ENCODE measurements at places on chromosomes 11 and 22.

GRCh38 chr11:120230433-120231071 is 9.4 kb upstream of the POU2F3 start:
- DNase-seq: no peak

- DNase-seq: no peak
Observed at GRCh38 chr11:75840522-75840921, 25.5 kb downstream of the UVRAG start.

GRCh38 chr11:133832096-133832990 is 13.0 kb downstream of the SPATA19 start:
- no peak for DNase-seq

- DNase-seq: no peak
Observed at GRCh38 chr11:59766542-59767224, 11.5 kb downstream of the STX3 start.

DNA sequence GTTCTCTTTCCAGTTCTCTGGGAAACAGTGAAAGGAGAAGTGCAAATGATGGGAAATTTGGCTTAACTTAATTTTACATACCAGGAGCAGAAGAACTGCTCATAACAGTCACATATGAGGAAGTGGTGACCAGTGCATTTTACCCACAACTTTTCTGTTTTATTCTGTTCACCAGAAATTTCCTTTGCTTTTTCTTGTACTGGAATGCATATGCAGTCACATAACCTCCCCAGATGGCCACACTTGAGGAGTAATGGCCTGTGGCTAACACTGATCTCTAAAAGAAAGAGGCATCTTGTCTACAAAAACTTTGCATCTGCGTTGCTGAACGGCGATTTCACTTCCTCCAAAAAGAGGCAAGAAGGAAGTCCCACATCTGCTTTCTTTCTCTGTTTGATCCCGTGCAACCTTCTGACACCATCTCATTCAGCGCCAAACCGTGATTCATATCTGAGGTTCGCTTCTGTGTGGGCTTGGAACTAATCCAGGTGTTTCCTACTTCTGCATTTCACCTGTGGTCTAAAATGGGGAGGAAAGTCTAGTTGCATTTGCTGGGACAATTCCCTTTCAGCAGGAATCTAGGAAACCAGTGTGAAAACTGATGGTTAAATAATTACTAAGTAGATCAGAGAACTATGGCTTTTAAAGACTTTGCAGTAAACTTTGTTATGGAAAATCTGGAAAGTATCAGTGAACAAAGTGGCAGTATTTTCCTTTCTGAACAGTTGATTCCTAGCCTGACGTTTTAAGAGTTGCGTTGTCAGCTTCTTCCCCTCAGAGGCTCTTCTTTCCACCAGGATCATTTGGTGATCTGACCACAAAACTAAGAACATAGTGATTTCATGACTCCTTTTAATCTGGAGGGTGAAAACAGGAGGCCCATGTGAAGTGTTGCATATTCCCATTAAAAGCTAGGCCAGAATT is 4.2 kb upstream of the MPEG1 start:
- no peak for DNase-seq

DNA sequence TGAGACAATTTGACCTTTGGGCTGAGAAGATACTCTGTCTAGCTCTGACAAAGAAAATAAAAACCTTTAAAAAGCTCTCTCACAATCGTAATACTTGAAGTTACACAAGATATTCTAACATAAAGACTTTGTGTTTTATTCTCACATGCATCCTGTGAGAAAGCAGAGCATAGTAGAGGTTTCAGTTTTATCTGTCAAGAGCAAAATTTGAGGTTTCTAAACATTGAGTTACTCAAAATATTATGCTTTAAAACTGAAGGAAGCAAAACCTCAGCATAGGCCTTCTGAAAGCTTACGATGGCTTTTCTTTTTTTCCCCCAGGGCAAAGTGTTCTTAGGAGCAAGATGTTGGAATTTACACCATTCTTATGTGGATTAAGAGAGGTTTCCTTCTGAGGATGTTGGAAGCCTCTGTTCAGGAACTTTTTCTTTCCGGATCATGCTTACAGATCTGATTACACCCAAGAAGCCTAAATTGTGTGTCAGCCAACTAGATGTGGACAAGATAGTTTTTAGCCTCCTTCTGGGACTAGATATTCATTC is 15.0 kb upstream of the OR51M1 start:
- no peak for DNase-seq

GRCh38 chr11:133228471-133229329 is 303.6 kb downstream of the OPCML start:
- no peak for DNase-seq

DNA sequence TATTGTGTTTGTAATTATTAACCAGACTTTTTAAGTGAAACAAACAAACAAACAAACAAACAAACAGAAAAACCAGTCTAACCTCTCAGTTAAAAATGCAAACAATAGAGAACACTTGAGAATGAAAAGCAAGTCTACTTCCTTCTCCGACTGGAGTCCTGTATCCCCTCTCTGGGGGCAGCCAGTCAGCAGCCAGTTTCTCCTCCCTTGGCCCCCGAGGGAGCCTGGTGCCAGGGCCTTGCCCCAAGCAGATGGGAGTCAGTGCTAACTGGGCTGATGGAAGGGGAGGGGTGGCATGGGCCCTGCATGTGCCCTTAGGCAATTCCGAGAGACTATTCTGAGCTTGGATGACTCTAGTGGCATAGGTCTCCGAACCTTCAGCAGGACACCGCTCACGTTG is 137.2 kb downstream of the GRIK4 start:
- no peak for DNase-seq

- DNase-seq: no peak
Observed at GRCh38 chr11:95985174-95985808, 61.4 kb upstream of the MTMR2 start.

GRCh38 chr22:29342577-29343312 is 27.2 kb upstream of the RASL10A start:
- DNase-seq: no peak

DNA sequence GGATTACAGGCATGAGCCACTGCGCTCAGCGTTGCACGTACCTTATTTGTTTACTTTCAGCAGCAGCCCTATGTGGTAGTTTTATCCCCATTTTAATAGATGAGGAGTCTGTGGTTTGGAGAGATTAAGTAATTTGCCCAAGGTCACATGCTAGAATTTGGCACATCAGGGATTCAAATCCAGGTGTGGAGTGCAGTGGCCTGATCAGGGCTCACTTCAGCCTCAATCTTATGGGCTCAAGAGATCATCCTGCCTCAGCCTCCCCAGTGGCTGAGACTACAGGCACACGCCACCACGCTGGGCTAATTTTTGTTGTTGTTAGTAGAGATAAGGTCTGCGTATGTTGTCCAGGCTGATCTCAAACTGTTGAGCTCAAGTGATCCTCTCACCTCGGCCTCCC is 18.5 kb upstream of the SPTBN2 start:
- no peak for DNase-seq

- no peak for DNase-seq
Observed at GRCh38 chr22:36465232-36466021, 16.0 kb downstream of the TXN2 start.

GRCh38 chr11:104570078-104570701 is 328.1 kb downstream of the CASP12 start:
- DNase-seq: no peak

- DNase-seq: no peak
Observed at GRCh38 chr22:30876221-30876751, 92.3 kb downstream of the MORC2 start.

DNA sequence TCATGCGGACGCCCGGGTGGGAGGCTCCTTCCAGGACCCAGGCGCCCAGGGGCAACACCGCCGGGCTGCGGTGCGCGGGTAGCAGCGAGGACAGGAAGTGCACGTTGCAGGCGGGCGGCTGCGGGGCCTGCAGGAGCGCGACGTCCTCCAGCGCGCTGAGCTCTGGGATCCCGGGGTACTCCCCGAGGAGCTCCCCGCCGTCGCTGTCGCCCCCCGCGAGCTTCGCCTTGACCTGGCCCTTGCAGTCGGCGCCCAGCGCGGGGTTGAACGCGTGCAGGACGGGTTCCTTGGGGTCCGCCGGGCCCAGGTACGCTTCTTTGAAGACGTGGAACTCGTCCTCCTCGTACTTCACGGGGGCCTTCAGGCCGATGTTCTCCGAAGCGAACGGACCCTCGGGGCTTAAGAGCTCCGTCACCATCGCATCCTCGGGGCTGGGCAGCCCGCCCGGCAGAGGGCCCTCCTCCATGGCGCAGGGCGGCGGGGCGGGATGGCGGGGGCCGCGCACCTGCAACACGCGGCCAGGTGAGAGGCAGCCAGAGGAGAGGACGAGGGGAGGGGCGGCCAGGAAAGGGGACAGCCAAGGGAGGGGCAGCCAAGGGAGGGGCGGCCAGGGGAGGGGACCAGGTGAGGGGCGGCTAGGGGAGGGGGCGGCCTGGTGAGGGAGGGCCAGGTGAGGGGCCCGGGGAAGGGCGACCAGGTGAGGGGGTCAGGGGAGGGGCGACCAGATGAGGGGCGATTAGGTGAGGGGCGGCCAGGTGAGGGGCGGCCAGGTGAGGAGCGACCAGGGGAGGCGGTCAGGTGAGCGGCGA is 921 bp downstream of the TESMIN start:
- DNase-seq: no peak

GRCh38 chr11:128477278-128477677 is 110.1 kb downstream of the ETS1 start:
- no peak for DNase-seq
